ENCODE measurements at places on chromosomes 7 and 10.

DNA sequence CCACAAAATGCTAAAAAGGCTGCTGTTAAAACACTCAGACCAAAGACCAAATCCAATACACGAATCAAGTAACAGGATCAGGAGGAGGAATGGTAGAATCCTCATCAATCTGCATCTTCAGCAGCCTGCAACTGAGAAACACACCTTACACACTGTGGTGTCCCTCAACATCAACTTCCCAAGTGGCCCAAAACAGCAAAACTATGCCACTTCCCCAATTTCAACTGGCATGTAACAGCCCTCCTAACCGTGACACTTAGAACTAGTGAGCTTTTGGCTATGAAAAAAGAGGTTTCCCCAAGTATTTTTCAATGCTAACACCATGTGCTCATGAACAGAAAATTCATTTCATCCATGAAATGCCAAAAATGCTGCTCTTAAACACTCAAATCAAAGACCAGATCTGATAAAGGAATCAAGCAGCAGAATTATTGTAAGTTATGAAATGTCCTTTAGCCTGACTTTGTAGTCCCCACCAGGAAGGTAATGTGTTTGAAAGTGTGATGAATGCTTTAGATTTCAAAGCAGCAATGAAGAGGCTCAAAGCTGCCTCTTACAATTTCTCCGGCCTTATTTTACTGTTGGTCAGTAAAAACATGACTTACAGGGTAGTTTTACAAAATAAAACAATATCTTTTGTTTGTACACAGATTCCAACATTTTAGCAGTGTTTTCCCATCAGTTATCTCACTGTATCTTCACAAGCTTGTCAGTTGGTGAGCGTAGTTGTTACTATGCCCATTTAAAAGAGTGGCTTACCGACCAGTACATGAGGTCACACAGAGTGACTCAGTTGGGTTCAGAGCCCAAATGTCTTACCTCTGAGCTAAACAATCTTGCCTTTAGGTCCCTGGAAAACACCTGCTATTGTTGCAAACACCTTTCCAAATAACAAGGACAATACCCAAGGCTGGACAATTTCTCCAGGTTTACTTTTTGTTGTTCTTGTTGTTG, 65.7 kb upstream of the ASAH2 start:
- no peak for DNase-seq

DNA sequence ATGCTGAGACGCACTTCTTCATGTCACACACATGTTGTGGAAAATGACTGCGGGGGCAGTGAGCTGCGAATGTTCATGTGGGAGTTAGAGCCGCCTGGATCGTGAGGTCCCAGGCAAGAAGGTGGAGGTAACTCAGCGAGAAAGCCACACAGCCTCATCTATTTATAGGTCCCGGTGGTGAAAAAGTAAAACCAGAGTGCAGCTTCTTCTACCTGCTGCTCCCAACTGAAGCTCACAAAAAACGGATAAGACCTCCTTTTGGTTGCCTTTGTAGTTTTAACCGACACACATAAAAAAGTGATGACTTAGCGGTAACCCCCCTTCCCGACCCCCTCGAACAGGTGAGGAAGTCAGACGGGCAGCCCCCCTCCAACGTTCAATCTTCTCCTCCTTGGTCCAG, 276.9 kb downstream of the GATA3 start:
- no peak for DNase-seq

DNA sequence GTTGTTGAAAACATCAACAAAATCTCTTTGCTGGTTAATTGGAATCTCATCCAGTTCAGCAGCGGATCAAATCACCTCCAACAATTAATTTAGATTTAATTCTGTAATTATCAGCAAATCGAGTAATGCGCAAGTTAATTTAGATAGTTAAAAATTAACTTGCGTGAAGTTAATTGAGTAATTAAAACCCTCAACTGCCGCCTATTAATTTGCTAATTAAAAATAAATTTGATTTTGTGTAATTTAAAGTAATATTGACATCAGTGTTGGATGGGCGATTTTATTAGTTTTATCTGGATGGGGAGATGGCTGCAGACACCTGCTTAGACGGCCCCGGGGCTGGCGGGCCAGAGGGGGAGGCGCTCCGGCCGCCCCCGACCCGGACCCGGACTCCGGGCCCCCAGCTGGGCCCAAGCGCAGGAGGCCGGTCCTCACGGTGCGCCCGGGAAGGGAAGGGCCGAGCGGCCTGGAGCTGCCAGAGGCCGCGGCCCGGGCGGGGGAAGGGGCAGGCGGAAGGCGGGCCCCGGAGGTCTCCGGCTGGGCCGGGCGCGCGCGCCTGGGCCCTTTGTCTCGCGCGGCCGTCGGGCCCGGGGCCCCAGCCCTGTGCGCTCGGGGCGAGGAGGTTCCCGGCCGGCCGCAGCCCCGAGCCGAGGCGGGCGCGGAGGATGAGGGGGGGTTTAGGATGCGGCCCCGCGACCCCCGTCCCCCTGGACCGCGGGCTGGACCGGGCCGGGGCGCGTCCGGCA, 3.3 kb upstream of the UNCX start:
- no peak for DNase-seq

DNA sequence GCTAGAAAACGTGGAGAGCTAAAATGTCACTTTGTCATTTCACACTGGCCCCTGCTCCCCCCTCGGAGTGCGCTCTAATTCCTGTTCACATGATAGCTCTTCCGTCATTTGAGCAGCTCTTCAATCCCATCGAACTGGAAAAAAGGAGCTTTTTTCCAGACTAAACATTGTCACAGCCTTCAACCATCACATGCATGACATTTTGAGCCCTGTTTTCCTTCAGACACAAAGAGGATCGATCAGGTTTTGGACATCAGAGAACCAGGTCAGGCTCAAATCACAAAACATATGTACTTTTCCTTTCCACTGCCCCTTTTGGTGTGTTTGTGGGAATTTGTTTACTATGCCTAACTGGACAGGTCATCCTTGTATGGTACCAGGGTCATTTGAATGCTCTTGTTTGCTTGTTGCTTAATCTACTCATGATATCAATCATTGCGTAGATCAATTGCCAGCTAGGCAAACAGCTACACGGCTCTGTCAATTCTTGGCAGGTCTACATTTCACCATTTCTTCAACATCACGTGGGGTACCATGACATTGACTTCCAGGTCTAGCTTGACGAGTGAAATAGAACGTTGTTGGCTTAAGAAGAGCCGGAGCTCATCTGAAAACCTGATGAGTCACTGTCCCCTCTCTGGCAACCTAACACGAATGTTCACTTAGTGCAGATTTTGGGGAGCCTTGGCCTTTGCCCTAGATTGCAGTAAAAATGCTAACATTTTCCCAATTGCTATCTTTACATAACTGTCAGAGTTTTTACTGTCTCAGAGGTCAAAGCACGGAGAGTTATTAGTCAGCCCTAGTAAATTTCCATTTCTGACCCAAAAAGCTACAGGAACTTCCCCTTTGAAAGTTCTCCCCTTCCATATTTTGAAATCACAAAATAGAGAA, 87.3 kb downstream of the LYZL2 start:
- DNase-seq, result no peak

DNA sequence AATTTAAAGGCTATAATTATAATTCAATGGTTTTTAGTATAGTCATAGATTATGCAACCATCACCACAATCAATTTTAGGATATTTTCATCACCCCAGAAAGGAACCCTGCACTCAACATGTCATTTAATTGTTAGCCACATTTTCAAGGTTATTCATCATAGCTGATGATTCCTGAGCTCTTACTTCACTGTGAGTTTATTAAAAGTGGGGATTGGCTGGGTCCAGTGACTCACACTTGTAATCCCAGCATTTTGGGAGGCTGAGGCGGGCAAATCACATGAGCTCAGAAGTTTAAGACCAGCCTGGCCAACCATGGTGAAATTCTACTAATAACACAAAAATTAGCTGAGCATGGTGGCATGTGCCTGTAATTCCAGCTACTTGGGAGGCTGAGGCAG, 787 bp downstream of the CCL26 start:
- no peak for DNase-seq

GRCh38 chr7:156543699-156544598, 96.6 kb upstream of the RNF32 start:
- DNase-seq, result no peak

GRCh38 chr7:33807779-33808482, 97.4 kb upstream of the BMPER start:
- DNase-seq, result no peak

DNA sequence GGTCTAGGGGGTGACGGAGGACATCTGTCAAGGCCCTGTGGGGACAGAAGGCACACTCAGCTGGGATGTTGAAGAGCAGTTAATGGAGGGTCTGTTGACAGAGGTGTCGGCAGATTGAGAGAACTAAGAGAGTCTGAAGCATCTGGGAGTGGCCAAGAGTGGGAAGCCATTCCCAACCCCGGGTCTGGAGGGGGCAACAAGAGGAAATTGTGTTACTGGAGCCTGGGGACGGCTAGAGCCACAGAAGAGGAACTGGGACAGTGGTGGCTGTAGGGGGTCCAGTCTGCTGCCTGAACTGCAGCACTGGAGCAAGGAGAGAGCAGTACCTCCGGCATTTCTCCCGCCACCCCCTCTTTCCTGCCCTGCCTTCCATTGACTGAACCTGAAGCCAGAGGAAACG, 136.6 kb downstream of the CHN2 start:
- no peak for DNase-seq

GRCh38 chr7:114519240-114519639, 104.6 kb downstream of the FOXP2 start:
- DNase-seq, result no peak

GRCh38 chr7:155265961-155266360, 31.7 kb upstream of the INSIG1 start:
- no peak for DNase-seq

DNA sequence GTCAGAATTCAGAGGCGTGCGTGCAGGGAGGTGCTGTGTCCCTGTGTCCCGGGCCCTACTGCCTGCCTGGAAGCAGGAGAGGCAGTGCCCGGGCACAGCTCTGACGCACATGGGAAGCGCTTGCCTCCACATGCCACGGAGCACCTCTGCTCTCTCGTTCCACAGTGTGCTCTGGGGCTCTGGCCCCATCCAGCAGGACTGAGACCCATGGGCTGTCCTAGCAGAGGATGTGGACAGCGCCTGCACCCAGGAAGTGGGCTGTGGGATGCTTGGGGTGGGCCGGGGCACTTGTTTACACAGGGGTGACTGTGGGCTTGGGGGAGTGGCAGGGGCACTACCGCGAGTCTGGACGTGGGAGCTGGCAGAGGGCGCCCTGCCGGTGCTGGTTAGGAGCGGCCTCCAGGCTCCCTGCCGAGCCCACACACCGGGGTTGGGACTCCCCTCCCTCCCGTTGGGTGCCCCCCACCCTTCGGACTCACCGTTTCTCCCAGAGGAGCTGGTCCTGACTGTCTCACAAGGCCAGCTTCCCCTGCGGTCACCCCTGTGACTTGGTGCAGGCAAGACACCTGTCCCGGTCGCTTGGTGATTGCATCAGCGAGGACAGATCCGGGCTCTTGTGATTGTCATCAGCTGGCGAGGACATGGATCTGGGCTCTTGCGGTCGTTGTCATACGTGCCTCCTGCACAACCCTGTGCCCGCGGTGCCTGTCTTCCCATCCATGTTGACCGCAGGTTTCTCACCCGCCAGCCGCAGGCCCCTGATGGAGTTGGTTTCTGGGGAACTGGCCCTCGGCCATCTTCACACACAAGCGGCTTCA, 83.1 kb downstream of the NKX6-2 start:
- no peak for DNase-seq

GRCh38 chr7:107946881-107947280, 55.9 kb downstream of the DLD start:
- no peak for DNase-seq

GRCh38 chr7:141097430-141097829, 23.6 kb downstream of the TMEM178B start:
- no peak for DNase-seq

GRCh38 chr10:30557884-30558283, 71.7 kb downstream of the LYZL2 start:
- DNase-seq, result no peak

DNA sequence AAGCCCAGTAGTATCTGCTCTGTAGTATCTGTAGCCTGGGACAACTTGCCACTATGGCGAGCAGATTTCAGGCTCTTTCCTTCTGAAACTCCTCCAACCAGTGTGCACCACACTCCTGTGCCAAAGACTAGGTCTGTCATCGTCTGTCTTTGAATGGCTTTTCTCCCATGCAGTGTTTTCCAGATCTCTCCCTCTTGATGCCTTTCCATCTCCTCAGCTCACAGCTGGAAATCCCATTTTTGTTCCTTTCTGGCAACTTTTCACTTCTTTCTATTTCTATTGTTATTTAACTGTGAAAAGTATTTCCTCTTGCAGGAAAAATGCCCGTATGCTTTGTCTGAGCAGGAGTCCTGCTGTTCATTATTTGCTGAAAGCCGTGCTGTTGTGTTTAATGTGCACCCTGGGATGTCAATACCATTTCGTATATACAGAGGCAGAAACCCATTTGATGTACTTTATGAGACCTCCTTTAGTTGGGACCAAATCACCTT, 373.7 kb downstream of the PHTF2 start:
- no peak for DNase-seq

GRCh38 chr7:42877862-42878261, 34.0 kb downstream of the C7orf25 start:
- DNase-seq, result no peak

DNA sequence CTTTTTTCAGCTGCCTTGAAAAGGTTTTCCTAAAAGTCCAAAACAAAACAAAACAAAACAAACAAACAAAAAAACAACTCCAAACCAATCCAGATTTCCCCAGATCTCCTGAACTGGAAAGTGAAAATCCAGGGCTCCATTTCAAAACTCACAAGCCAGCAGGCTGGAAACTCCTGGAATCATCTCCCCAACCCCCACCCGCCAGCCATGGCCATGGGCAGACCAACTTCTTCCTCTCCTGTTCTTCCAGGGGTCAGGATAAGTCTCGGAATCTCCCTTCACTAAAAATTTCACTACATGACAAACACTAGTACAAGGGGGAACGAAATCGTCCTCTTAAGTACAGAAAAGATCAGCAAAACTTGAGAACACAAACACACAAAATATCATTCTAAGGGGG, 40.4 kb downstream of the GNA12 start:
- no peak for DNase-seq

- DNase-seq, result no peak
These were observed 224.8 kb upstream of the LYZL1 start for GRCh38 chr10:29063806-29064644.

- DNase-seq, result no peak
These were observed 43.2 kb upstream of the GDF10 start for GRCh38 chr10:47256751-47257336.

- no peak for DNase-seq
These were observed 57.8 kb upstream of the CTBP2 start for GRCh38 chr10:125217990-125218675.

DNA sequence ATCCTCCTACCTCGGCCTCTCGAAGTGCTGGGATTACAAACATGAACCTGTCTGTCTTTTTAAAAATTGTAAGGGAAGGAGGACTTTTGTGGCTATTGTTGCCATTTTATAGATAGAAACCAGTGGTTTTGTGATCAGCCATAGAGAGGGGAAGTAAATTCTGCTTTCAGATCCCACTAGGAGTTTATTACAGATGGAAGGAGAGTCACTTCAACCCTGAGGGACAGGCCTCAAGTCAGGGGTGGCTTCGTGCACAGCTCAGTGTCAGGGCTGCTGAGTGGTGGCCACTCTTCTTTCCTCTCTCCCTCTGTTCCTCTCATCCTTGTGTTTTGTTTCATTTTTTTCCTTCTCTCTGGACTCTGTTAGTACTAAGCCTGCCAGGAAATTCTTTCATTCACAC, 60.8 kb downstream of the OGDH start:
- DNase-seq, result no peak

Measured in GM12892 (cell line).